ENCODE measurements at places on chromosomes 6 and 20.

DNA sequence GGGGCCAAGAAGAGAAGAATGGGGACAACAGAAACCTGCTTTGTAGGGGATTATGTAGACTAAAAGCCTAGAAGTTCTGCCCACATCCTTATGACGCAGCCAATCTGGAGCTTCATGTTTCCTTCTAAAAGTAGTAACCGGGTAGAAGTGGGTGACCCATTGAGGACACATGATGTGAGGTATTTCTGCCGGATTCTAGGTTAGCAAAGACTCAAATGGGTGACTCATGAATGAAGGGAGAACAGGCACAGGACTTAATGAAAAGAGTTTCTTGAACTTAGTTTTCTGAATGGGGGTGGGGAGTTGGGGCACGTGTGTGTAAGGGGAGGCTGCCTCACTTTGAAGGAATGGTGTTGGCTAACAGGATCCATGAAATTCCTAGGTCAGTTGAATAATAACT, 68.8 kb downstream of the CDS2 start:
- no peak for DNase-seq

GRCh38 chr6:16979677-16980370, 122.0 kb upstream of the STMND1 start:
- DNase-seq: no peak

- no peak for DNase-seq
Observed at GRCh38 chr20:62665826-62666735, 23.8 kb downstream of the SLCO4A1 start.

DNA sequence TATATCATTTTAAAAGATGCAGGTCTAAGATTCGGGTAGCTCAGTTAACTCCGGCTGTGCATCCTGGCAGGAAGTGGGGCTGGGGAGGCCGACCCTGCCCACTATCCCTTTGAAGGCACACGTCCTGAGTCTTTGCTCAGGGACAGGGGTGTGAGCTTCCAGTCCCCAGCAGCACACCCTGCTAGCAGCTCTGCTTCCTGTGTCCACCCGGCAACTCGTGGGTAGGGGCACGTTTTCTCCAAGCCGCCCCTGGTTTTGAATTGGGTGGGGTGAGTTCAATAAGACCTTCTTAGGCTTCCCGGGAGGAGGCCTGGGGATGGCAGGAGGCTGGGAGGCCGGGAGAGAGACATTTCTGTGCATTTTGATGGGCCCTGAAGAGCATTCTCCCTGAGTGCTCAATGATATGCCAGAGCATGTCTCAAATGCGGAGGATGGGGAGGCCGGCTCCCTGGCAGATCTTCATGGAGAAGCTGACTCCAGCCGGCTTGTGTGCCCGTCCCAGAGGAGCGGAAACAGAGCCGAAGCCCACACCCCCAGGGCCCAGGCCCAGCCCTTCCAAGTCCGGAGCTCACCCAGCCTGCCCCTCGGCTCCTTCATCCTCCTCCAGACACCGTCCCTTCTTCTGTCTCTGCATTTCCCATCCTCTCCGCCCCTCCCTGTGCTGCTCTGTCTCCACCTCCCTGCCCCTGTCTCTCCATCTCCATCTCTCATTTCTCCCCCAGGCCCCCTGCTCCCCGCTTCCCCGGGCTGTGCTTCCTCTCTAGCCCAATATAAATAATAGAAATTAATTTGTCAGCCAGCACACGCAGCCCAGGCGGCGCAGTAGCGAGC, 36.3 kb upstream of the ZFAND3 start:
- no peak for DNase-seq

GRCh38 chr20:10002866-10003265, 31.9 kb upstream of the ANKEF1 start:
- no peak for DNase-seq

DNA sequence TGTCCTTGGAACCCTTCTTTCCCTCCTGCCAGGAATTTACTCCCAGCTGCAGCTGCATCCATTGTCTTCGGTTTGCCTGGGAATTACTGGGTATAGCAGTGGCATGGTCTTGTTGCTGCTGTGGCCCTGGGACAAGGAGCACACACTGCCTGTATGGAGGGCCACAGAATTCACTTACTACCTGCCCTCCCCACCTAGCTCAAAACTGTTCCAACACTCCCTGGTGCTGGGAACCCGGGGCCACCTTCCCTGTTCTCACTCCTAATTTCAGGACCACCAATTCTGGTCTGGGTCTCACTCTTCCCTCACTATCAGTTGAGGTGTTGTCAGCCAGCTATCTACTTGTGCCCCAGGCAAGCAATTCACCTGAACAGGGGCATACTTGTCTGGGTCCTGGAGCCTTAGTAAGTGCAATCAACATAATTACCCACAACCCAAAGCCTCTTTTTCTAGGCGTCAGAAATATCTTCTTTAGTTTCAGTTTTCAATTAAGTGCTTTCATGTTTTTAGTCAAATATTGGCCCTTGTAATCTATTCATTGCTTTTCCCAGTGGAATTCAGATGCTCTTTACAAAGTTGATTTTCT, 47.2 kb downstream of the METTL24 start:
- DNase-seq: no peak

DNA sequence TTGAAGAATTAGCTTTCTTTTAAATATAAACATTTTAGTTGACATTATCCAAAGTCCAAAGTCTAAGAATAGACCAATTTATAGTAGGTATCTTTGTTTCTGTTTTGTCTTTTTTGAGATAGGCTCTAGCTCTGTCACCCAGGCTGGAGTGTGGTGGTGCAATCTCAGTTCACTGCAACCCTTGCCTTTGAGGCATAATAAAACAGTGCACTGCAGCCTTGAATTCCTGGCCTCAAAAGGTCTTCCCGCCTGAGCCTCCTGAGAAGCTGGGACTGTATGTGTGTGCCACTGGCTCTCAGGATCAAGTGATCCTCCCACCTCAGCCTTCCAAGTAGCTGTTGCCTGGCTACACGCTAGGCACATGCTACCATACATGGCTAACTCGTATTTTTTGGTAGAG, 135.4 kb downstream of the REV3L start:
- DNase-seq: no peak

DNA sequence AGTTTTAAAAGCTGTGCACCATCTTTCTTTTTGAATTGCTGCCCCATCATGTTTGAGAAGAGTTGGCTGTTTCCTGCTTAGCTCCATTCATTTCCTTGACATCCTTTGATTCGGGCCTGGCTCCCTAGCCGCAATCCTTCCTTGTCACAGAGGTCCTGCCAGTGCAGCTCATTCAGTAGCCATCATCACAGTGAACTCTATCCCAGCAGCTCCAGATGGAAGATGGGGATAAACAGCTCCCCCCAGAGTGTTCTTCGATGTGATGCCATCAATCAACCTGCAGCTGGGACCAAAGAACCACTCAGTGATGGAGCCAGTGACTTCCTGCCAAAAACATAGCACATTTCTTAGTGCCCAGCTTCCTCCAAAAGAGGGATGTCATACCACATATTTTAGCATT, 158.8 kb downstream of the FRK start:
- DNase-seq: no peak

DNA sequence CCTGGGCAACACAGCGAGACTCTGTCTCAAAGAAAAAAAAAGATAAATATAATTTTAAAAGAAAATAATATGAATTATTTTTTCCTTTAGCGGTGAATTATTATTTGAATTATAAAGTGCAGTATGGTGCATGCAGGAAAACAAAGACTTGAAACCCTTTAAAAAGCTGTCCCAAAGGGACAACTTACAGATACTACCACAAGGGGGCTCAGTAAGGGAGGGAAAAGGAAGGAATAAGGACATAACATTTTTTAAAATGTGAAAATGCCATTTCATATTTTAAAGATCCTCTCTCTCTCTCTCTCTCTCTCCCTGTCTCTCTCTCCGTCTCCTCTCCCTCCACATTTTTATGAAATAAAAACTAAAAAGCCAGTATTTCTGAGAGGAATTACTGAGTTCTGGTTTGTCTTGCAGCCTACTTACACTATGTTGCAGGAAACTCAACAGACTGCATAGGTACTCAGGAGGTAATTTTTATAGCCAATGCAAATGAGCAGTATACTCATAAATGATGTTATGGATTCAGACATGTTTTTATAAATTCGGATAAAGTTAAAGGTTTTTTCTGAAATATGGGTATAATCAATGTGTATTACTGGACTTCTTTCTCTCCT, 455.0 kb upstream of the GJE1 start:
- no peak for DNase-seq

- DNase-seq: no peak
Observed at GRCh38 chr6:2203264-2203663, 42.1 kb downstream of the GMDS start.

DNA sequence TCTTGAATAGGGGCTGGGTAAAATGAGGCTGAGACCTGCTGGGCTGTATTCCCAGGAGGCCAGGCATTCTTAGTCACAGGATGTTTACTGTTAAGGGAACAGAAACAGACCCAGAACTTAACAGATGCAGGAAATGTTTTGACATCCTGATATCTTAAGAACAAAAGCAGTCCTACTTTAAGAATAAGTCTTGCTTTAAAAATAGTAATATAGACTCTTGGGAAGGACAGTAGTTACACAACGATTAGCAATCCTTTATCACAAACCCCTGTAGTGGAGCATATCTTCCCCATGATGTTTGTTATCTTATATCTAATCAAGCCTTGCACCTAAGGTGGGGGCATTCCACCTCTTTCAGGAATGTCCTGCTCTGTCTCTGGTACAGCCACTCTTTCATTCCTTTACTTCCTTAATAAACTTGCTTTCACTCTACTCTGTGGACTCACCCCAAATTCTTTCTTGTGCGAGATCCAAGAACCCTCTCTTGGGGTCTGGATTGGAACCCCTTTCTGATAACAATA, 493.7 kb upstream of the SULF2 start:
- no peak for DNase-seq

All from activated T-helper 2 cell treated with anti-CD3 and anti-CD28 coated beads, Interferon-gamma antibody, Interleukin-2, Interleukin-4, amounts not matched to agents 10 μg/mL and 5 μg/mL and 100 μg/mL, durations not matched to agents 14 hours and 24 hours and 36 hours (primary cell).